ENCODE measurements at places on chromosomes 1 and 21. TPM values are rescaled to one million over a fixed set of nuclear protein-coding genes. Genes with fewer than 3 reads are reported as not detected.

DDR2 gene
- 58.2 TPM for total RNA-seq

OR2L3 gene
- total RNA-seq = not detected

IGSF8 gene
- 15.4 TPM for total RNA-seq

DNA sequence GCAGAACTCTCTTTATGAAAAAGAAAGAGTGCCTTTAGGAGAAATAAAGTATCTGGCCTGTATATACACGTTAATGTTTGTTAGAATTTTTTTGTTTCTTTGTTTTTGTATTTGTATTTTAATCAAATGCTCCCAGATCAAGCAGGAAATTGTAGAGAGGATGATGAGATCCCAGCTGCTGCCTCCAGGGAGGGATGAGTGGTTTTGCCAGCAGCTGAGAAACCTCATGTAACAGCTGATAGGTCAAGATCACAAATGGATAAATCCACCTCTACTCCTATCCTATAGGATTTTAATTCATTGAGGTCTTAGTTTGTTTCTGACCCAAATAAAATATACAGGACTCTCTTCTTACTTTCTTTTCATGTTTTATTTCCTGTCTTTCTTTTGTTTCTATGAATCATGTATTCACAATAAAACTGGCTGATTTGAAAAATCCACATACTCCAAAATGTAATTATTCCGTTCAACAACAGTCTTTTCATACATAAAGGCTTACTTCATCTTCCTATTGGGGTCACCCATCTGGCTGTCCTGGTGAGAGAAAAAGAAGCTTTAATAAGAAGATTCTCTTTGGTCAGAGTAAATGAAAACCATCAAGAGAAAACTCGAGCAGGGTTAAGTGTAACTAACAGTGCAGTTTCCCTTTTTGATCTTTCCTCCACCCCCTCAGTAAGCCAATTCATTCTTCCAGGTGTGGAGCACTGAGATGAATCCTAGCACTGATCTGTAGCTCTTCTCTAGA, 129.3 kb upstream of the PLPPR5 start:
- H3K36me3 ChIP-seq = no peaks in the 10 kb centered on the region
- DNase-seq = peak; percentile 89
- no peaks in the 10 kb centered on the region for H3K27me3 ChIP-seq

- H3K27ac ChIP-seq = no peak overlapping the region
- no peak overlapping the region for H3K4me3 ChIP-seq
- H3K36me3 ChIP-seq = no peaks in the 10 kb centered on the region
- H3K27me3 ChIP-seq = no peaks in the 10 kb centered on the region
- H3K4me1 ChIP-seq = peaks cover 5% of the 10 kb centered on the region
Measured at GRCh38 chr1:218490406-218490922, 145.3 kb downstream of the TGFB2 start.

GRCh38 chr1:207001492-207002245, 30.9 kb downstream of the C1orf116 start:
- H3K4me1 ChIP-seq = no peaks in the 10 kb centered on the region
- peaks cover 4% of the 10 kb centered on the region for H3K27me3 ChIP-seq
- H3K4me3 ChIP-seq = no peak overlapping the region

GRCh38 chr1:245718123-245718522, 563.3 kb downstream of the KIF26B start:
- no peak overlapping the region for H3K4me3 ChIP-seq
- no peaks in the 10 kb centered on the region for H3K36me3 ChIP-seq
- no peaks in the 10 kb centered on the region for H3K4me1 ChIP-seq
- no peak for DNase-seq
- no peak overlapping the region for H3K27ac ChIP-seq

GRCh38 chr1:184407816-184408510, 21.1 kb downstream of the C1orf21 start:
- peaks cover 3% of the 10 kb centered on the region for H3K4me1 ChIP-seq
- H3K27ac ChIP-seq = no peak overlapping the region
- H3K4me3 ChIP-seq = no peak overlapping the region

DNA sequence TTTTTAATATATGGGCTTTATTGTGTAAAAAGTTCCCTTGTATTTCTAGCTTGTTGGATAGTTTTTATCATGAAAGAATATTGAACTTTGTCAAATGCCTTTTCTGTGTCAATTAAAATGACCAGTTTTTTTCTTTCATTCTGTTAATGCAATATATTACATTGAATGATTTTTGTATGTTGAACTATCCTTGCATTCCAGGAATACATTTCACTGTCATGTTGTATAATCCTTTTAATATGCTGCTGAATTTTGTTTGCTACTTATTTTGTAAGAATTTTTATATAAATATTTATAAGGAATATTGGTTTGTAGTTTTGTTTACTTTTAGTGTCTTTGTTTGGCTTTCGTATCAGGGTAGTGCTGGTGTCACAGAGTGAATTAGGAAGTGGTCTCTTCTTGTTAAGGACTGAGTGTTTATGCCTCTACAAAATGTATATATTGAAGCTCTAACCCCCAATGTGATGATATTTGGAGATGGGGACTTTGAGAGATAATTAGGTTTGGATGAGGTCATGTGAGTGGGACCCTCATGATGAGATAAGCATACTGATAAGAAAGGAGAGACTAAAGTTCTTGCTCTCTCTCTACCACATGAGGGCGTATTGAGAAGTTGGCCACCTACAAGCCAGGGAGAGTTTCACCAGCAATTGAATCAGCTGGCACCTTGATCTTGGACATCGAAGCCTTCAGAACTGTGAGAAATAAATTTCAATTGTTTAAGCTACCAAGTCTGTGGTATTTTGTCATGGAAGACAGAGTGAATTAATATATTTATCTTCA, 12.0 kb upstream of the SLAMF6 start:
- DNase-seq = no peak
- H3K27me3 ChIP-seq = no peaks in the 10 kb centered on the region
- H3K27ac ChIP-seq = no peak overlapping the region
- H3K36me3 ChIP-seq = no peaks in the 10 kb centered on the region
- no peak overlapping the region for H3K4me3 ChIP-seq
